ENCODE measurements at places on chromosomes 6 and 20.

DNA sequence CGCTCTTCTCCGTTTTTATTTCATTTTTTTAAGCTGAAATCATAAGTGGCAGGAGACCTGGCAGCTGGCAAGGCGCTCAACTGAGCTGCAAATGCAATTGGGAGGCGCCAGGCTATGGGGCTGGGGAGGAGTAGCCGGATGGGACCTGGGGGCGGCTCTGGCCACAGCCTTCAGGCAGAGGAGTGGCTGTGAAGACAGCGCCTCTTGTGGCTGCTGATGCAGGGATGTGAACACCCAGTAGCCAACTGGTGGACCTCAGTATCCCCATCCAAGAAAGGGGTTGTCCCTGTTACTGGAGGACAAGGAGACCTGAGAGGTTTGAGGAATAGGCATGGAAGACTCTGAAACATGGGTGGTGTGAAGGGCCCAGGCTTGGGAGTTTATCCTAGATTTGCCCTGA, 12.6 kb downstream of the KCNK17 start:
- no peak overlapping the region for H3K27ac ChIP-seq
- H3K27me3 ChIP-seq: peaks cover 13% of the 10 kb centered on the region
- DNase-seq: no peak

DNA sequence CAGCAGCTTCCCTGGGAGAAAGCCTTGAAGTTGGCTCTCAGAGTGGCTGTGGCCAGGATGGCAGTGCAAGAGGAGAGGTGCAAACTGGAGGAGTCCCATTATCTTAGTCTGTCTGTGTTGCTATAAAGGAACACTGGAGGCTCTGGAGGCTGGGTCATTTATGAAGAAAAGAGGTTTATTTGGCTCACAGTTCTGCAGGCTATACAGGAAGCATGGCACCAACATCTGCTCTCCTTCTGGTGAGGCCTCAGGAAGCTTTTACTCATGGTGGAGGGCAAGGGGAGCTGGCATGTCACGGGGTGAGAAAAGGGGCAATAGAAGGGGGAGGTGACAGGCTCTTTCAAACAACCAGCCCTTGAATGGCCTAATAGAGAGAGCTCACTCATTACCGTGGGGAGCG, 47.1 kb downstream of the PSMG4 start:
- DNase-seq: no peak
- no peaks in the 10 kb centered on the region for H3K4me1 ChIP-seq
- H3K36me3 ChIP-seq: no peaks in the 10 kb centered on the region
- H3K4me3 ChIP-seq: no peak overlapping the region
- no peaks in the 10 kb centered on the region for H3K27me3 ChIP-seq

DNA sequence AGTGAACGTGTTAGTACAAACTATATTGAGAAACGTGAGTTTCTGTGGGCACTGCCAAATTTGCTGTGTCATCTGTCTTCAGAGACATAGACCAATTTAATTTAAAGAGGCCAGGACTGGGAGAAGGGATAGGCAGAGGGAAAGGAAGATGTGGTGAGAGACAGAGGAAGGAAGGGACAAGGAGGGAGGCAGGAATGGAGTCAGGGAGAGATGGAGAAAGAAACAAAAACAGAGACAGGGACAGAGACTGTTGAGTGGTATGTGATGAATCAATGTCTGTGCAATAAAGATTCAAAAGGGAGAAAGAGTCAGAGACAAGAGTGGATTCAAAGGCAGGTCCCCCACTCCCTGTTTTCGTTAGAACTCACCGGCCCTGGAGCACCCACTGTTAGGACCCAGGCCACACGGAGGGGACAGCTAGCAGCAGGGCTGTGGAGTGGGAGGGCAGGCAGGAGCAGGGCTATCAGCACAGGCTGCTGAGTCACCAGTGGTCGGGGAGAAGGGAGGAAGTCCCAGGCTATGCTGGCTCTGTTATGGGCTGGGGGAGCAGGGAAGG, 51.6 kb upstream of the CHD6 start:
- no peak overlapping the region for H3K4me3 ChIP-seq
- H3K27me3 ChIP-seq: no peaks in the 10 kb centered on the region
- no peaks in the 10 kb centered on the region for H3K4me1 ChIP-seq
- H3K27ac ChIP-seq: no peak overlapping the region

DNA sequence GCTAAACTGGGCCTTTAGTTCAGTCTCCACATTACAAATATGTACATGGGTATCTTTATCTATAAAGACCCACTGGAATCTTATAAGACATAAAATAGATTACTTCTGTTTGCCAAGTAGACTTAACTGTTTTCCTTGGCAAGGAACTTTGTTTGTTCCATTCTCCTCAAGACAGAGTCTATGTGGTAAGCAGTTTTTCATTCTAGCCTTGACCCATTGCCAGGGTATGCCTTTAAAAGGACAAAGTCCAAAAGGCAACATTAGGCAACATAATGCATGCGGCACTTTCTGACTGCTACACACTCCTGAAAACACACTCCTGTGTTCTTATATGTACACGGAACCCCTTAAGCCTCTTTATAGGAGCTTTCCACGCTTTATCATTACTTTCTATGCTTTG, 20.4 kb downstream of the VNN1 start:
- no peak overlapping the region for H3K27ac ChIP-seq
- no peaks in the 10 kb centered on the region for H3K27me3 ChIP-seq
- no peaks in the 10 kb centered on the region for H3K36me3 ChIP-seq
- H3K4me3 ChIP-seq: no peak overlapping the region
- no peaks in the 10 kb centered on the region for H3K4me1 ChIP-seq
- DNase-seq: no peak
